CD4-positive, alpha-beta T cell treated with Interleukin-10 for 1 hour (primary cell): ENCODE measurements at places on chromosomes 2 and 18.
A peak's percentile ranks its signal among the peaks of the same experiment; 100 is the strongest.

GRCh38 chr2:175817221-175817620, 184.8 kb downstream of the LNPK start:
- DNase-seq: no peak

GRCh38 chr2:184413221-184413620, 185.1 kb upstream of the ZNF804A start:
- DNase-seq: no peak

- DNase-seq: no peak
Observed at GRCh38 chr18:12442946-12443345, 35.2 kb downstream of the PRELID3A start.

GRCh38 chr2:28582595-28582994, 86.7 kb downstream of the PLB1 start:
- no peak for DNase-seq

- DNase-seq: no peak
Observed at GRCh38 chr2:106065983-106066820, 127.9 kb downstream of the UXS1 start.

- DNase-seq: no peak
Observed at GRCh38 chr2:100185105-100185504, 42.7 kb upstream of the AFF3 start.

DNA sequence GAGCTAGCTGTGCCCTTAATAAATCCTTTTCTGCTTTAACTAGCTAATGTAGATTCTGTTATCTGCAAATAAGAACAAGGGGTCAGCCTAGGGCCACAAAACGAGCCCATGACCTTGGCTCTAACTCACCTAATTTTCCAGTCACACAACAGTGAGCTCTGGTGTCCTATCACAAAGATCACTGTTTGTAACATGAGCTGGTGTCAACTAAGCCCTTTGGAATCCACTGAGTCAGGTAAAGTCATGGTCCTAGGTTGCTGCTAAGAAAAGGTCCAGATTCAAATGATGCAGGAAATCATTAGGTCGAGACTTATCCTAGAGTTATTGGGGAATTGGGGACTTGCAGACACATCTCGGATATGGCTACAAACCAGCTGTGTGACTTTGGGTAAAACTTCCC, 49.9 kb downstream of the ST8SIA5 start:
- no peak for DNase-seq

GRCh38 chr18:35386600-35387100, 9.5 kb upstream of the ZNF396 start:
- DNase-seq: peak; percentile 79

DNA sequence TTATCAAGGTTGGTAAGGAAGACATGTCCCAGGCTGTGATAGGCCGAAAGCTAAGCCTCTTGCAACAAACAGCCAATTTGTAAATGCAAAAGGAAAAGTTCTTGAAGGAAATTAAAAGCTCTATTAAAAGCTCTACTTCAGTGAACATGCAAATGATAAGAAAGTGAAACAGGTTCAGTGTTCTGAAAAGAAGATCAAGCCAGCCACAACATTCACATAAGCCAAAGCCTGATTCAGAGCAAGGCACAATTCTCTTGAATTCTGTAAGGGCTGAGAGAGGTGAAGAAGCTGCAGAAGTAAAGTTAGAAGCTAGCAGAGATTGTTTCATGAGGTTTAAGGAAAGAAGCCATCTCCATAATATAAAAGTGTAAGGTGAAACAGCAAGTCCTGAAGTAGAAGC, 1259.5 kb upstream of the PIK3C3 start:
- no peak for DNase-seq

DNA sequence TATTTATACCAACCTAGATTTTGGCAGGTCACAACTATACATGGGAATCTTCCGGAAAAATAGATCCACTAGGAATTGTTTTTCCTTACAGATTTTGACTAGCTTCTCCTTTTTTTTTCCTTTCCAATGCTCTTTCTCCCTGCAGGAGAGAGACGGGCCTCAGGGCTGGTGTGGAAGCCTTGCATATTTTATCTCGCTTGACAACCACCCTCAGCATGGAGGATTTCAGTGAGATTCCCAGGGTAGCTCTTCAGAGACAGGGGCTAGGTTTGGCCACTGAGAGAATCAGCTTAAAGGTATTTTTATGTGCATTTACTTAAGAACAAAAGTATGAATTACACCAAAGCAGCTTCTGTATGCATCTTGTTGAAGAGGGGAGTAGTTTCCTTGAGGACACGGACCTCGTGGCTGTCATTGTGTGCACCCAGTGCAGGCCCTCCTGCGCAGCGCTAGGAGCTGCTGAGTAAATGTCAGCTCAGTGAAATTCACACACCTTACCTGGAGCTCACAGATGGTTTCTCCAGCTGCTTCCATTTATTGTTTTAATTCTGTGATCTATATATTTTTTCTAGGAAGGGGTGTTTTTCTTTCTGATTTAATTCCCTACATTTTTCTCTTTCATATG, 54.4 kb downstream of the TRAPPC12 start:
- DNase-seq: no peak

GRCh38 chr2:51025906-51026555, 5.9 kb downstream of the NRXN1 start:
- no peak for DNase-seq

DNA sequence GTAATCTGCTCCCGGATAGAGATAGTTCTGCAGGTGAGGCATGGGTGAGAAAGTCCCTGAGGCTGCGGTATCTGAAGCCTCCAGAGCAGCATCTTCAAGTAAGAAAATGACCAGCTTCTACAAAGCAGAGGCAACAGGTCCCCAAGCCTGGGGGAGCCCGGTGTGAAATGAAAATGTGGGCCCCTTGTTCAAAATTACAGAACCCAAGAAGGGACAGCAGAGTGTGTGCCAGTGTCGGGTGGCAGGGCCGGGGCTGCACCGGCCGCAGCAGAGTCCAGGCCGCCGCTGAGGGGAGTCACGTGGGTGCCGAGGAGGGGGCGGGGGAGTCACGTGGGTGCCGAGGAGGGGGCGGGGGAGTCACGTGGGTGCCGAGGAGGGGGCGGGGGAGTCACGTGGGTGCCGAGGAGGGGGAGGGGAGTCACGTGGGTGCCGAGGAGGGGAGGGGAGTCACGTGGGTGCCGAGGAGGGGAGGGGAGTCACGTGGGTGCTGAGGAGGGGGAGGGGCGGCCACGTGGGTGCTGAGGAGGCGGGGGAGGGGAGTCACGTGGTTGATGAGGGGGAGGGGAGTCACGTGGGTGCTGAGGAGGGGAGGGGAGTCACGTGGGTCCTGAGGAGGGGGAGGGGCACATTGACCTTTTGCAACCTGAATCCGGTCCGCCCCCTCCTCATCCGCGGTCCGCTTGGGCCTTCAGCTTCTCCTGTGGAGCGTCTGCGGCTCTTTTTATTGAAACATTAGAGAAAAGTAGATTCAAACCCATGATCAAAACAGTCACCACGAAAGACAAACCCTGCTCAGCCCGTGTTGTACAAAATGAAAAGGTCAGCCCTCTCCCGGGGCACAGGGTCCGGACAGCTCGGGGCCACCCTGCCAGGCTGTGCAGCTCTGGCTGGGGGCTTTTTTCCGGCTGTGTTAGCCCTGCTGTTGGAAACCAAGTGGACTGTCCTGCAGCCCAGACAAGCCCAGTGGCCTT, 10.4 kb downstream of the COLEC11 start:
- DNase-seq: peak; percentile 65

DNA sequence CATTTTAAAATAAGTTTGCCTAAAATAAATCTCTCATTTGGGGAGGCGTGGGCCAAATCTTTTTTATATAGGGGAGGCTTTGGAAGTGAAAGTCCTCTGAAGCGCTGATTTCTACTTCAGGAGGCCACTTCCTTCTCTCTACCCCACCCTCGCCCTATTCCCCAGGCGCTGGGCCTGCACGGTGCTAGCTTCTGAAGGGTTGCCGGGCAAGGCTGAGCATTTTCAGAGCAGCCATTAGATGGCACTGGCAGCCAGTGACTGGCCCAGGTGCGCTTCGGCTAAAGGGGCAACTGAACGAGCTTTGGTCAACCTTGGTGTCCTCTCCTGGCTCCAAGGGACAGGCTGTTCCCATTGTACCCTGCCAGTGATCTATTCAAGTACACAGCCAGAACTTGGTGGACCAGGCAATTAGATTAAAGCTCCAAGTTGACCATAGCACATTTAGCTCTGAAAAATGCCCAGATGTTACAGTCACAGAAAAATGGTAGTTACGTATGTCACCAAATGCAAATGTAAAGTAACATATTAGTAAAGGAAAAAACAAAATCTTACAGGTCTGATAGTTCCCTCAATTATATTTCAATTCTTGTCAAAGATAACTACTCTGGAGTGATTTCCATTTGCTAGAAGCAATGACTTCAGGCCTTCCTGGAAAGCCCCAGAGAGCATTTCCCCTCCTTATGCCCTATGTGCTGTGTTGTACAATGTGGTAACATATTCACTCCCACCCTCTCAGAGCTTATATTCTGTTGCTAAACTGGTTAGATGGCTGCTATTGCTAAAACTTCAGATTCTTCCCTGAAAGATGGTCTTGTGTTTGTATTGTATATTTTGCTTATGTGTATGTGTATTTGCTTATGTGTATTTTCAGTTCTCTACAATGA, 2.1 kb downstream of the POMC start:
- DNase-seq: peak; percentile 58

- no peak for DNase-seq
Observed at GRCh38 chr2:75482398-75482797, 78.3 kb downstream of the EVA1A start.
